ENCODE measurements at places on chromosomes 2 and 18.

DNA sequence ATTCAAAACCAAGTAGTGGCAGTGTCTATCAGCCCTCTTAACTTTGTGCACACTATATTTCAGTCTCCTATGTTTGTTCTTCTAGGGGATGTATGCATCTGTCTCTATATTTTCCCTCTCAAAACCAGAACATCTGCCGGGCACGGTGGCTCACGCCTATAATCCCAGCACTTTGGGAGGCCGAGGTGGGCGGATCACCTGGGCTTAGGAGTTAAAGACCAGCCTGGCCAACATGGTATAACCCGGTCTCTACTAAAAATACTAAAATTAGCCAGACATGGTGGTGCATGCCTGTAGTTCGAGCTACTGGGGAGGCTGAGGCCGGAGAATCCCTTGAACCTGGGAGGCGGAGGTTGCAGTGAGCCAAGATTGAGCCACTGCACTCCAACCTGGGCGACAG lies 9.9 kb upstream of the GAREM2 start:
- DNase-seq: no peak

GRCh38 chr2:215716956-215717355 lies 281.1 kb upstream of the FN1 start:
- no peak for DNase-seq

DNA sequence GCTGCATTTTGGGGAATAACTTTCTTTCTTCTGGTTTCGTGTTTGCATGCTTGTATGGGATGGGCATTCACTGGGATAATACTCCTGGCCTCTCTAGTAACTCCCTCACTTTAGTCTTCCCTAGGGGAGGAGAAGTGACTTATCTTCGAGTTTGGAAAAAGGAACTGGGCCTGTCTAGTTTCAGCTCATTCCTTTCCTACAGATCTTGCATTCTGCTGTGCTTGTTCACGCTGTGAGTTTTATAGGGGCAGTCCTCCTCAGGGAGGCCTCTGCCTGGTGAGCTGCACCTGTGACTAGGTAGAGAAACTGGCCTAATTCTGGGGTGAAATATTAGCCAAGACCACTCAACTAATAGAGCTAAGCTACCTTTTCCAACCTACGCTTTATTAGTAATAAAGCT lies 50.9 kb downstream of the PHLPP1 start:
- no peak for DNase-seq

GRCh38 chr2:240600451-240600961 lies 14.0 kb downstream of the CAPN10 start:
- DNase-seq: no peak

- DNase-seq: no peak
Observed at GRCh38 chr2:28343184-28343942, 49.3 kb upstream of the FOSL2 start.

GRCh38 chr2:232434563-232435374 lies 21.2 kb upstream of the ALPI start:
- DNase-seq: no peak

DNA sequence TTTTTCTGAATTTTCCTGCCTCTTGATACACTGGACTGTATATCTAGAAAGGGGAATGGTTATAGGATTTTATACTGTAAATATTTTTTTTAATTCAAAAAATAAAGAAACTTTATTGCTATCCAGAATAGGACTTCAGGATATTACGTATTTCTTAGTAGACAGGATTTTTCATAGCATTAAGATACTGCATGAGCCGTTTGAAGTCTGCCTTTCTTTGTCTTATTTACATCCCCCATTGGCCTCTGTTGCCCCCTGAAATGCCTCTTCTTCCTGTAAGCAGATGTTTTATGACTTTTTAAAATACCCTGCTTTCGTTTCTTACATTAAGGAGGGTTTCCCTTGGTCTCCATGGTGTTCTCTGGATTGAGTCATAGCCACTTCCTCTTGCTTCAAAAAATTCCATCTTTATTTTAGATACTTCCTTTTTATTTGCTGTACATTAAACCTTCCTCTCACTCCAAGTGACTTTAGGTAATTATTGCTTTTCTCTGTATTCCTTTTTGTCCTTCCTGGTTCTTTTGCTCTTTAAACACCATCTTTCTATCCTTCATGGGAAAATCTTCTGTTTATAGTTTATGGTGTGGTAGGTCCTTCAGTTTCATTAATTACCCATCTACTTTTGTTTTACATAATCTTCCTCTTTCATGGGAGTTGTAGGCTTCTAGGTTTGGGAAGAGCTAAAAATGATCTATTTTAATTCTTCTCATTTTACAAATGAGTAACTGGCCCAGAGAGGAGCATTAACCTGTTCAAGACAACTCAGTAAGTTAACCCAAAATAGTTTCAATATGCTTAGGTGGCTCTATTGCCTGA lies 72.6 kb downstream of the ZNF532 start:
- DNase-seq: peak; percentile 21

DNA sequence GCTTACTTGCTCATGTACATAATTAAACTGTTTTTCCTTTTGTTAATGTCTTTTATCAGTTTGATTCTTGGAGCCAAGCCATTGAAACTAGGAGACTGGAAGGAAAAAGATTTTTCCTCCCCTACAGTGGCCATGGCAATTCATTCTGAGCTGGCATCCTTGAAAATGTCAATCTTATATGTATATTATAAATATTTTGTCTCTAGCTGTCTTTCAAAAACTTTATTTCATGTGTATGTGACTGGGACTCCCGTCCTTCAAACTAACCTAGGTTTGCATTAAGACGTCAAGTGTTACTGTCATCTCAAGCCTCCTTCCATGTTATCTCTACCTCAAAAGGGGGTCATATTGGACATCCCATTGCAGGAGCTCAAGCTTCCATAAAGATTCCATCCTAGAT lies 280.4 kb downstream of the HRH4 start:
- no peak for DNase-seq

GRCh38 chr2:78601113-78601512 lies 424.4 kb upstream of the REG3G start:
- DNase-seq: no peak

DNA sequence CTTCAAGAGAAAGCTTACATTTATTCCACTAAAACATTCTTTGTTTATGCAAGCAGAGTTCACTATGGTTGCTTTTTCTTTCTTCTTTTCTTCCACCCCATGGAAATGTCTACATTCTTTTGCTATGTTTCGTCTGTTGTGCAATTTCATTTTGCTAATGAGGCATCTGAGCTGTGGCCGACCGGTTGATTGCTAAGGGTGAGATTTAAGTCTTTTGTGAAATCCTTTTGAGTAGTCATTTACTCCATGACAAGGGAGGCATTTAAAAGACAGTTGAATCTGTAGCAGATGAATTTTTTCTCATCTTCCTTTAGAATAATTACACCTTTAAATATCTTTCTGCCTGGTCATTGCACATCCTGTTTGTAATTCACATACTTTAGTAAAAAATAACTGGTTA lies 324.1 kb upstream of the THUMPD2 start:
- peak; percentile 29 for DNase-seq

DNA sequence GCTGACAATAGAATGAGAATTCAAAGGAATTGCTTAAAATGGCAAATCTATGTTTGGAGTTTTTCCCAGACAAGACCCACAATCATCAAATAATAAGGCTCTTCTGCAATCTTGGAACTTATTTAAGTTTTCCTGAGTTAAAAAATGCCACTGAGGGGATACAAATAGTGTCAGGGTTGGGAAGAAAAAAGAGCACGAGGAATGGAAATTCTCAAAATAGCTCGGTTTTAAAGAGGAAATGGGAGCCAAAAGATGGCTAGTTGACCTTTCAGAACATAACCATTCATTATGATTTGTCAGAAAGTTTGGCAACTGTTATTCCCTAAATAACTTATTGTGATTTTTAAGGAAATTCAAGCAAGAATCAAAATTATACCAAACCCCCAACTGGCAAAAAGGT lies 127.7 kb downstream of the RAPGEF4 start:
- DNase-seq: no peak

- no peak for DNase-seq
Observed at GRCh38 chr18:10289951-10290637, 164.3 kb upstream of the APCDD1 start.

DNA sequence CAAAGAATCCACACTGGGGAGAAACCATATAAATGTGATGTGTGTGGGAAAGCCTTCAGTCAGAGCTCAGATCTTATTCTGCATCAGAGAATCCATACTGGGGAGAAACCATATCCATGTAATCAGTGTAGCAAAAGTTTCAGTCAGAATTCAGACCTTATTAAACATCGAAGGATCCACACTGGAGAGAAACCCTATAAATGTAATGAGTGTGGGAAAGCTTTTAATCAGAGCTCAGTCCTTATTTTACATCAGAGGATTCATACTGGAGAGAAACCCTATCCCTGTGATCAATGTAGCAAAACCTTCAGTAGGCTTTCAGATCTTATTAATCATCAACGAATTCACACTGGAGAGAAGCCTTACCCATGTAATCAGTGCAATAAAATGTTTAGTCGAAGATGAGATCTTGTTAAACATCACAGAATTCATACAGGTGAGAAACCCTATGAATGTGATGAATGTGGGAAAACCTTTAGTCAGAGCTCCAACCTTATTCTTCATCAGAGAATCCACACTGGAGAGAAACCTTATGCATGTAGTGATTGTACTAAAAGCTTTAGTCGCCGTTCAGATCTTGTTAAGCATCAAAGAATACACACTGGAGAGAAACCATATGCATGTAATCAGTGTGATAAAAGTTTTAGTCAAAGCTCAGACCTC lies 16.7 kb upstream of the ZSCAN30 start:
- no peak for DNase-seq

- no peak for DNase-seq
Observed at GRCh38 chr2:145845207-145845894, 1325.4 kb upstream of the ZEB2 start.

- DNase-seq: no peak
Observed at GRCh38 chr2:126761981-126762878, 106.3 kb downstream of the GYPC start.

GRCh38 chr18:22521026-22521707 lies 103.5 kb upstream of the CTAGE1 start:
- no peak for DNase-seq

DNA sequence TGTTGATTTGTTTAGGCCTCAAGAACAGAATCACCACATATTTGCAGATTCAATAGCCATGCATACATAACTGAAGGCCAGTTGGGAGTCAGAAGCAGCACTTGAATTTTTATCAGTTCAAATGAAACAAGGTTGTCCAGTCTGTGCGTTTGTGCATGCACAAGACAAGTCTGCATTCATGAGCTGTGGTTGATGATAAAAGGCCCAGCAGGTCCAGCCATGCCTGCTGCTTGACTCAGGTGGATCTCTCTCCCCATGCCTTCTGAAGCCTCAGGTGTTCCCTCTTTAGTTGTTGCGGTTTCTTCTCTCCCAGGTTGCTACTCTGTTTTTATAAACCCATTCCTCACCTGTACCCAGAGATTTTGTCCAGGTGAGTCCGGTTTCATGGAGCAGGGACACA lies 124.5 kb downstream of the CCDC102B start:
- no peak for DNase-seq

DNA sequence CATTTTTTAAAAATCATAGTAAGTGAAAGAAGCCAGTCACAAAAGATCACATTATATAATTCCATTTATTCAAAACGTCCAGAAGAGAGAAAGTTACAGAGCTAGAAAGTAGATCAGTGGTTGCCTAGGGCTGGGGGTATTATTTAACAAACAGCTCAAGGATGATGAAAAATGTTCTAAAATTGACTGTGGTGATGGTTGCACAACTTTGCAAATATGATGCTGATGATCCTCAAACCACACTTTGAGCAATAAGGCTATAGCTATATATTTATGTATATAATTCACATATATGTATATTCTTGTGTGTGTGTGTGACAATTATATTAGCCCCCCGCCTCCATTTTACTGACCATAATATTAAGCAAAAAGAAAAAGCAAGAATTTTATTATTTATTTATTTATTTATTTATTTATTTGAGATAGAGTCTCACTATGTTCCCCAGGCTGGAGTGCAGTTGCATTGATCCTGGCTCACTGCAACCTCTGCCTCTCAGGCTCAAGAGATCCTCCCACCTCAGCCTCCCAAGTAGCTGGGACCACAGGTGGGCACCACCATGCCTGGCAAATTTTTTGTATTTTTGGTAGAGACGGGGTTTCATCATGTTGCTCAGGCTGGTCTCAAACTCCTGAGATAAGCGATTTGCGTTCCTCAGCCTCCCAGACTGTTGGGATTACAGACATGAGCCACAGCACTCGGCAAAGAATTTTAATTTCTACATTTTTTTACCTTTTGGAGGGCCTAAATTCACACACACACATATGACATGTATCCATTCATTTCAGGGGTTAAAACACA lies 1.9 kb downstream of the WDR12 start:
- DNase-seq: no peak

DNA sequence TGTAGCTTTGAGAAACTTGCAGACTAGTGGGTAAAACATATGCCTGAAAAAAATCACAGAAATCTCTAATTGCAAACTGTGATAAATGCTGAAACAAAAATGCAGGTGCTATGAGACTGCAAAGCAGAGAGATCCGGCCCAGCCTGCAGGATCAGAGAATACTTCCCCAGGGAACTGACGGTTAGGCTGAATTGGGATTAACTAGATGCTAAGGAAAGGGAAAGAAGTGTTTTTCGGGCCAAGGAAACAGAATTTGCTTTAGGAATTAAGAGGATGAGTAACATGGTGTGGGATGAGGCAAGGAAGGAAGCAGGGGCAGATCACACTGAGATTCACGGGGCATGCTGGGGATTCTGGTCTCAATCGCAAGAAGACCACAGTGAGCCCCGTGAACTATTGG lies 71.5 kb downstream of the OSBPL6 start:
- no peak for DNase-seq

DNA sequence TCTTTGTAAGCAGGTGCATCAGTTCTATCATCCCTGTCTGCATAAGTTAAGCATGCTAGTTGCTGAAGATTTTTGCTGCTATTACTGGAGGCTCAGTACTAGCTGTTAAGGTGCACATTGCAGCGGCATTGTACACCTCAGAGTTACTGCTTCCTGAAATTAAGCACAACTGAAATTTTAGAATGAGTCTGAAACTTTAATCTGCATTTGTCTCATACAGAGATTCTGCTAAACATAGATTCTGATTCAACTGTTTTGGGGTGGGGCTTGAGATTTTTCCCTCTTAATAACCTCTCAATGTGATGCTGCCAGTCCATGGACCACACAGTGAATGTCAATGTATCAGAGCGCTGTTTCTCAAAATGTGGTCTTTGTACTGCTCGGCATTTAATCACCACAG lies 585.7 kb upstream of the GCFC2 start:
- no peak for DNase-seq

DNA sequence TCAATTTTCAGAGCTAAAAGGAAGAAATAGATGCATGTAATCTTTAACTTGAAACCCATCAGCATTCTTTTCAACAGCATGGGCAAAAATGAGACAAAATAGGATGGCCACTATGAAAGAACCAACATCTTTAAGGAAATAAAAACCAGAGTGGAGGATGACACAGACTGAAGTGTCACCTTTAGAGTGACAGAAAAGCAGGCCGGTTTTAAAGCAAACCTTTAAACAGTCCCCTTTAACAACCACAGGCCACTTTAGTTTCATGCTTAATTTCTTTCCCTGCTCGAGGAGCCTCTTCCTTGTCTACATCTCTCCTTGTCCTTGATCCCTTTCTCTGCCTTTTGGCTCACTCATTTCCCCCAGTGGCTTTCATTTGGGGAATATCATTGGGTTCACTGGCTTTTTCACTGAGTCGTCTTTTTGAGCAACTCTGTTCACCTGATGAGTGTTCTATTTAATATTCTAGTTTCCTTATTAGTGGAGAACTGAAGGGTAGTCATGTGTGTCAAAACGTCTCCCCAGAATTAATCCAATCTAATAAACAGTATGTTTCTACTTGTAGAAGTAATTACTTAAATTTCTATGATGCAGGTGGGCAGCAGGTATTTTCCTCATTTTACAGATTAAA lies 72.5 kb downstream of the DOCK10 start:
- DNase-seq: no peak

GRCh38 chr18:65257149-65257548 lies 493.7 kb upstream of the CDH7 start:
- no peak for DNase-seq
